ENCODE measurements at places on chromosomes 7 and 10.

- no peak for DNase-seq
Observed at GRCh38 chr7:49060743-49061142, 136.4 kb downstream of the CDC14C start.

DNA sequence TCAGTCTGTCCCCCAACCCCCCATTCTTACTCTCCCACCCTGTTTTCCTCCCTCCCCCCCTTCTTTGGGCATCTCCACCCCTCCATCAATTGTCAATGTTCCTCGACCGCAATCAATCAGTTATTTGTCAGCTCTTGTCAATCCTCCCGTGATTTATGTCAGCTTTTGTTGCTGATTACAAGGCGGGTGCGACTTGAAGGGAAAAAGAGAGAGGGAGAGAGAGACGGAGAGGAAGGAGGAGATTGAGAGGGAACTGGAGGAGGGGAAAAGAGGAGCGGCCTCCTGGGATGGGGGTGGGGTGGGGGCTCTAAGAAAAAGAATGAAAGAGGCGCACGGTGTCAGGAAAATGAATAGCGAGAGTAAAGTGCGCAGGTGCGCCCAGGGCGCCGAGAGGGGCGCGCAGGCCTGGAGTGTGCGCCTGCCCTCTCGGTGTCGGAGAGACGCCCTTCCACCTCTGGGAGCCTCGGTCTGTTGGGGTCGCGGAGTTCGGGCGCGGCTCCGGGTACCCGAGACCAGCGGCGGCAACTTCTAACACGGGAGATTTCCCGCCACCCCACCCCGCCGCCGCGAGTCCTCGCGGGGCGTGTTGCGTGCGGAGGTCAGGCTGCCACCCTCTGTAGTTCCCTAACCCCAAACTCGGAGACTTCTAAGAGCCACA lies 1.1 kb upstream of the ZNF503 start:
- DNase-seq, result no peak

DNA sequence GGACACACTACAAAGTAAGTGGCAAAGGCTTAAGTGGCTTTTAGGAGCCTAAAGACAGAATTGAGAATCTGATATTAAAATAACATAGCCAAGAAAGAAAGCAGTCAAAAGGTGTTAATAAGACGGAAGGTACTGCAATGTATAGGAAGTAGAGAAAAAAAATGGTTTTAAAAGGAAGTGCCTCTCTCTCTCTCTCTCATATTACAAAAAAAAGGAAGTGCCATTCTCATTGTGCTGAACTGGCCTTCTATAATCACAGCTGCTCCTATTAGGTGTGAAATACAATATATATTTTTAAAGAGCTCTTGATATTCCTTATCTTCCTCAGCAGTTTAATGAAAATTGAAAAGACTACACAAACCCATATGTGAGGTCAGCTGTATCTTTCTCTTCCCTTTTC lies 199.4 kb upstream of the NPVF start:
- no peak for DNase-seq

DNA sequence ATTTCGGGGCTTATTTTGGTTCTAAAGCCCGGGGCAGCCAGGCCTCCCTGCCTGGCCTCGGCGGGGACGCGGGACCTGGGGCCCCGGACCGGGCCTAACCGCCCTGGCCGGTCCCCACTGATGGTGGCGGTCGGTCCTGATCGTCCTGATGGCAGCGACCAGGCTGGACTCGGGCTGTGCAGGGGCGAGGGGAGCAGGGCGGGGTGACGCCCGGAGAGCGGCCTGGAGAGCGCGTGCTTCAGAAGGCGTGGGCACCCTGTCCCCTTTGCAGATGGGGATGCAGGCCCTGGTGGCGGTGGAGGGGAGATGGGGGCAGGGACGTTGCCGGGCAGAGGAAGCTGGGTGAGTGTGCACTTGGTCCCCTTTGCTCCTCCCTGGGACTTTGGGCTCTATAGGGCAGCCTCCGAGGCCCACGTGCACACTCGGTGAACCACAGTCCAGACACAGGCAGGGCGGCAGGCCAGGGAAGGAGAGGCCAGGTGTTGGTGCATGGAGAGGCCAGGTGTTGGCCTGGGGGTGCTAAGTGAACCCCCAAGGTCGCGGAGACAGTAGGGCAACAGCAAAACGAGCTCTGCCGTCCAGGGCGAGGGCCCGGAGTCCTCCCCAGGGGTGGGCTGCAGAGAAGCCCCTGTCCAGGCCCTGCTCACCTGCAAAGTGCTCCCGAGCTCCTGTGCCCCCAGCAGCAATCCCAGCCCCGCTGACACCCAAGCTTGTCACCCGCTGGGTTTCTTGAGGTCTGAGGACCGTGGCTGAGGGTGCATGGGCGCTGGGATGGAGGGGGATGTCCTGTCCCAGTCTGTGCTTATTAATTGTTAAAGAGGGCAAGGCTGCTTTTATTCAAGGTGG lies 42.4 kb upstream of the FAM20C start:
- peak; percentile 28 for DNase-seq

- no peak for DNase-seq
Observed at GRCh38 chr7:99381664-99382075, 7.1 kb downstream of the ARPC1B start.

GRCh38 chr7:140679186-140679585 lies 6.4 kb downstream of the ADCK2 start:
- DNase-seq, result no peak

DNA sequence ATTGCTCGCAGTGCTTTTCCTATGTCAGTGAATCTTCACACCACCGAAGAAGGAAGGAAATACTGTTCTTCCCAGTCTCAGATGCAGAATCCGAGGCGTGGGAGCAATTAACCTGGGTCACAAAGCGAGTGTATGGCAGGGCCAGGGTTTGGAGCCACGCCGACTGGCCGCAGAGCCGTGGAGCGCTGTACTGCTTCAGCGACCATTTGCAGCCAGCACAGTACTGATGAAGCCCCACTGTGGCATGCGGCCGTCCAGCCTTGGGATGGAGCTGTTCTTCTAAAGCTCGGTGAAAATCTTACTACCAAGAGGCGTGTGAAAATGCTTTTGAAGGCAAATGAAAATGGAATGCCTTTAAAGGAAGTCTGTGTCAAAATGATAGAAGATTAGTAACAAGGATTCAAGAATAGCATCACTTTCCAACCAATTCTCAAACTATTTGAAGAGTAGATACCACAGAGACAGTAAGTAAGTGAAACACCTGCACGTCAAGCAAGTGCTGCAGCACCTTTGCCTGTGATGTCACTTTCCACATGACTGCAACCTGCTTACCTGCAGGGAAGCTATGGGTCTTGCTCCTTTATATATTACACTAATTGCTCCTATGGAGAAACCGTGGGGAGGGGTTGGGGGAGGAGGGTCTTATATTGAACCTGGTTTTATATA lies 4.9 kb downstream of the PPP2R2D start:
- no peak for DNase-seq

DNA sequence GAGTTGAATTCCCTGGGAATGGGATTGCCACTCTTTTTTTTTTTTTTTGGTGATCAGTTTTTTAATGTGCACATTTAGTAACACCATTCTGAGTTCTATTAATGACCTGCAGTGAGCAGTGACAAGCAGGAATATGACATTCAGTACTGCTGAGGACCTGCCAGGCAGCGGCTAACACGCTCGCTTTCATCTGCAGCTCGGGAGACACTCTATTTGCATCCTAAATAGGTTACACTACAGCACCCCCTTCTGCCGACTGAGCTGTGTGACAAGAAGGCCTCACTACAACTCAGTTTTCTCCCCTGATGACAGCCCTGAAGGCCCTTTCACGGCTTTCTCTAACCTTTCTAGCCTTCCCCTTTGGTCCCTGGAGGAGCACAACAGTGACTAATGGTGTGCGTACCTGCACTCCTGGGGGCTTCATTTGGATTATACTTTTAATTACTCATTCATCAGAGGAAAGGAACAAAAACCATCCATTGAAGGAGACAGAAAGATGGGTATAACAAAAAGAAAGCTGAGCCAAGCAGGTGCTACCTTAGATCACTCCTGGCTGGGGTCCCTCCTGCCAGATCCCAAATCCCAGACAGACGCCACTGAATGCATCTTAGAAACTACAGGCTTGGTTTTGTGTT lies 872.4 kb downstream of the LRMDA start:
- DNase-seq, result no peak

GRCh38 chr7:78151229-78151628 lies 352.7 kb downstream of the PHTF2 start:
- no peak for DNase-seq

- no peak for DNase-seq
Observed at GRCh38 chr10:126186766-126187165, 201.5 kb downstream of the ADAM12 start.
